Aortic smooth muscle cell (primary cell): ENCODE measurements at places on chromosomes 6 and 20. TPM values are rescaled to one million over a fixed set of nuclear protein-coding genes. Genes with fewer than 3 reads are reported as not detected.

Gene CAPN11
- 0.13 and 0.25 TPM in 2 replicates for total RNA-seq

Gene RAET1E
- total RNA-seq, result 0.56 and 1.8 TPM in 2 replicates

Gene ENPP1
- 1.9 and 2.0 TPM in 2 replicates for total RNA-seq

Gene C6orf52
- 0.31 and 0.66 TPM in 2 replicates for total RNA-seq

Gene DYNLT2
- 0.81 and 1.1 TPM in 2 replicates for total RNA-seq

Gene ELOVL2
- not detected in 2 replicates for total RNA-seq

Gene PACRG
- 0.12 TPM in 1 of 2 replicates, not detected in the other for total RNA-seq

Gene NKX2-2
- total RNA-seq, result not detected in 2 replicates
